Left colon (tissue), 2 donors: ENCODE measurements at places on chromosomes 6 and 20. TPM values are rescaled to one million over a fixed set of nuclear protein-coding genes. Genes with fewer than 3 reads are reported as not detected.

- no peak for DNase-seq
These were observed 674.5 kb downstream of the HDGFL1 start for GRCh38 chr6:23243854-23244253.

TMEM244 gene
- not detected for total RNA-seq

PYGB gene
- 329 TPM for total RNA-seq

DNA sequence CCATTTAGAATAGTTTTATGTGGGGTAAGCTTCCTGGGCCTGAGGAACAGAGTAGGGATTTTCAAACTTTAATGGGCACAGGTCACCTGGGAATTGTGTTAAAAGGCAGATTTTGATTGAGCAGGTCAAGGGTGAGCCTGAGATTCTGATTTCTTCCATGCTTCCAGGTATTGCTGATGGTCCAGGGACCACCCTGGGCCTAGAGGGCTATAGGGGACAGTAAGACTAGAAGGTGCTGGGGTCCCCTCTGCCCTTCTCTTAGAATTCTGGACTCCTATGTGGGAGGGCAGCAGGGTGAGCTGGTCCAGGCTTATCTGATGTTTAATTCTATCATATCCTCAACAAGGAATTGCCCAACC, 2.6 kb downstream of the DDR1 start:
- DNase-seq: no peak

DNA sequence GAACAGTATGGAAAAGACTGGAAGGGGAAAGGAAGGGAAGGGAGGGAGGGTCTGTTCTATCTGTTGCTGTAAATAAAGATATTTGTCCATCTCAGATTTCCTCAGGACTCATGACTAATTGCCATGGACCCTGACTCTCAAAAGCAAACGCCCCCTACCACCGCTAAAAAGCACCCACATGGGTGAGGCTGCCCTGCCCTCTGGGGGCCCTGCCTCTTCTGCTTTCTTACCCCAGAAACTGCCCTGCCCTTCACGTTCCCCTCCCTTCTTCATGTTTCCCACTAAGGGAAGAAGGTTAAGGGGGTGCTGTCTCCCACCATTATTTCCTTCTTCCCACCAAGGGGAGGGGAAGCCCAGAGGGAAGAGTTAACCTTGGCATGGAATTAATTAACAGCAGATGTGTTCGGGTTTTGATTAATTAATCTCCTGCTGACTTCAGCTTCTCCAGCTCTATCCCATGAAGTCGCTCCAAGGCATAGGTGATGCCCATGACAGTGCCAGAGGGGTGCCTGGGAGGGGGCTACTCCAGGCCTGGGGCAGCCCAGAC, 16.0 kb downstream of the MDFI start:
- DNase-seq: no peak

TCP11 gene
- total RNA-seq: not detected

GRCh38 chr20:60819511-60819910, 432.6 kb upstream of the CDH4 start:
- DNase-seq: no peak

DNA sequence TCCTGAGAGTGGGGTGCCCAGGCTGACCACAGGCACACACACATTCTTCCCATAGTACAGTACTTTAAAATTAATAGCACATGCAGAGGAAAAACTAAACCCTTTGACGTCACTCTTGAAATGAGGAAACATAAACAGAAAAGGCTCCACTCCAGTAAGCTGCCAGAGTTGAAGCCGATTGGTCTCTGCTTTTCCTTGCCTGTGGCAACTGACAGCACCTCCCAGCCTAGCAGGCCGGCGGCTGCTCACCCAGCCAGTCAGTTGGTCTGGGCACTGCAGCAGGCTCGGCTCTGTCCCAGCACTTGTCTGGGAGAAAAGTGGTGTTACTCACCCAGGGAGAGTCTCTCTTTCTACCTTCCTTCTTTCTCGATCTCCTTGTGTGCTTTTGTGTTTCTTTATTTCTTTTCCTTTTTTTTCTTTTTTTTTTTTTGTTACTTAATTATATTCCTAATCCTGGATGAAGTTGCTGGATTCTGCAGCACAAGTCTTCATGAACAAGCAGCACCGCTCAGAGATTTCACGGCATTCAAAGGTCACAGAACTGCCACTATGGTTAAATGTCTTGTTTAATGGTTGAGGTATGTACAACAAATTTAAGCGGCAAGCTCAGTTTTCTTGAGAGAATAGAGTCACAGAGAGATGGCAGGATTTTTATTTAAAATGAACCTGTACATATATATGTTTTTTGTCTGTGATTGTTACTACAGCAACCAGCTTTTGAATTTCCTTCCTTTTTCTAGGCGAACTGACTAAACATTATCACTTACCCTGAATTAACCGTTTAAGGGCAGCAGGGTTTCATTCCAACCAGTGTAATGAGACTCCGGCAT, at the start of gene PDE7B:
Gene PDE7B, plus strand, starts transcription at position 260 of the 830 bp plus-strand sequence.
- DNase-seq: peak; percentile 72

DNA sequence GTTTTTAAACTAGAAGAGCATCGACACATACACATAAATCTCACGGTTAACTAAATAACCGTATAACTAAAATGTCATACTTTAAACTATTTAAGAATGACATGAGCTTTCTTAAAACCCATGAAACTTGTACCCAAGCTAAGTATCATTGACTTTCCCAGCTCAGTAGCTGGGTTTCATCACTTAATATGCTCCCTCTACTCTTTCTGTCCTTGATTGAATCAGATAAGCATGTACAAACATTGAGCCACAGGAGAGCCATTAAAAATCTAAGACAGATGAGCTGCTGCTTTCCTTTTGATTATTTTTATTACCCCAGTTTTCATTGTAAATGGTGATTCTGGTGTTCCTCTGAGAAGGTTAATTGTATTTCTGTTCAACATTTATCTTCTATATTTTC, 115.8 kb downstream of the FOXO3 start:
- no peak for DNase-seq

- DNase-seq: peak; percentile 83
These were observed 18.1 kb upstream of the CEBPB start for GRCh38 chr20:50172347-50173013.

ZNF391 gene
- total RNA-seq: 1.8 TPM

TRAPPC3L gene
- total RNA-seq: not detected
